NCI-H69 (cell line): ENCODE measurements at places on chromosomes 12 and 14.

DNA sequence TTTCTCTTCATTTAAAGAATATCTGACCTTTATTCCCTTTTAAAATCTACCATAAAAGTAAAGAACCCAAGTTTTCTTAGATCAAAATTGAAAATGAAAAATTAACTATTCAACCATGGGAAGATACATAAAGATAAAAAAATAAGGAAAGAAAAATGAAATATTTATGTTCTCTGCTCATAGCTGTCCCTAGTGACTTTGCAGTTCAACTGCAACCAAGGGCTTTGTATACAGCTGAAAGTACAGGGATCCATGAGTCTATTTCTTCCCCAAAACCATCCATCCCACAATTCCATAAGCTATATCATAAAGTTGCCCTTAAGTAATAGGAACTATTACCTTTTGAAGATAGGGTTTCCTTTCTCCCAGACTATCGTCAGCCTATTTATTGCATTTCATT, 113.1 kb downstream of the ITPR2 start:
- DNase-seq: no peak

GRCh38 chr12:64780132-64780530, 20.9 kb upstream of the GNS start:
- DNase-seq: no peak

GRCh38 chr12:120814903-120815429, 89.2 kb downstream of the SPPL3 start:
- DNase-seq: peak; percentile 70

DNA sequence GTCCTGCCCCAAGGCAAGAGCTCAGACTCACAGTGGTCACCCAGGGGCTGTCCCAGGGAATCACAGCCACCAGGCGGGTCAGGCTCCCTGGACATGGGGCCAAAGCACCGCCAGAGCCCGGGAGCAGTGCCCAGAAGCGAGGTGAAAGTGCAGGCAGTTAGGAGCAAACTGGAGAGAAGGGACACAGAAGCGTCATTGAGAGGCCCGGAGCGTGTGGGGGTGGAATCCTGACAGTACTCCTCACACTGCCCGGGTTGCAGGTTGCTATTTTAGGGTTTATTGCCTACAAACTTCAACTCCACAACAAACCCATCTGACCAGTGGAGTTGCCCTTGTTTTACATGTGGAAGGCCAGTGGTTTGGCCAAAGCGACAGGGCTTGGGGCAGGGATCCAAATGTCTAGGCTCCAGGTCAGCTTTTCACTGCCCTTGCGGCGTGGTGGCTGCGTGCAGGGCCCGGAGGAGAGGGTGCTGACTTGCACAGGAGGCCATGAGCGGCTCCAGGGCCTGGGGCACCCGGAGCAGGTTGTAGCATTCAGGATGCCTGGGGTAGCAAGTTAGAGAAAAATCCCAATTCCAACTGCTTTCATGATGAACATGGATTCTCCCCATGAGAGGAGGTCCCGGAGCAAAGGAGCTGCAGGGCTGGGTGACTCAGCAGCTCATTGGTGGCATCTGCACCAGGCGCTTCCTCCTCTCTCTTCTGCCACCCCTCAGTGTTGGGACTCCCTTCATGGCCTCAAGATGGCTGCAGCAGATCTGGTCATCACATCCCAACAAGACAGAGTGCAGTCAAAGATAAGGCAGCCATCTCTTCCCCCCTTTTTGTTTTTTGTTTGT, 112.3 kb upstream of the NCOR2 start:
- no peak for DNase-seq

- DNase-seq: no peak
Measured at GRCh38 chr14:28365510-28365909, 401.1 kb upstream of the FOXG1 start.

DNA sequence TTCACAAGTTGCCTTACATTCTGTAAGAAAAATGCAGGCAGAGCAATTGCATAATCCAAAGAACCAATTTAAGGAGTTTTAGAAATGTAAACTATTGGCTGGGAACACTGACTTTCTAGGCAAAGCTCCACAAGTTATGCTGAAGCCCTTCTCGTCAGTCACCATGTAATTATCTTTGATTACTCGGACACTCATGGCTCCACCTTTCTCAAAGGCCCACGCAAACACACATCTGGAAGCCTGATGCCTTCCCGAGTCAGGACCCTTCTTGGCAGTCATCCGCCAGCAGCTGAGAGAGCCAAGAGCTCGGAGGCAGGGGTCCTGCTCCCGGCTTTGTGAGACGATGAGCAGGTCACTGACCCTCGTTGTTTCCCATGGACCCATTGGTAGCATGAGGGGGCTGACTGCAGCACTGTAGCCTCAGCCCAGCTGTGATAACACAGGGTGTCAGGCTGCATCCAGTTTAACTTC, 202.2 kb downstream of the TMEM132D start:
- no peak for DNase-seq

DNA sequence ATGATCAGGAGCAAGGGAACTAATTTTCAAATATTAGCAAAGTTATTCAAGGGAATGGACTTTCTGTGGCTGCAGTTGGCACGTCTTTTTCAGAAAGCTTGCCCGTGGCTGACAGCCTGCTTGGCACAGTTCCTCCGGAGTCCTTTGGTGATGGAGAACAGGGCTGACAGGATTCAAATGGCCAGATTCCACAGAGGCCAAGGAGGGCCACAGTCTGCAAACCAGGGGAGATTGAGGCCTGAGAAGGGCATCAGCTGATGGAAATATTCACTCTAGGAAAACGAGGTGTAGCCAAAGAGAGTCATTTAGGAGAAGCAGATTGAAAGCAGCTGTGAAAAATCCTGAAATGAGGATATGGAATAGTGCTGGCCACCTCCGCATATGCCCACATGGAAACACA, 178.3 kb downstream of the EMP1 start:
- DNase-seq: no peak

- DNase-seq: peak; percentile 67
Measured at GRCh38 chr14:68607867-68608573, 184.8 kb downstream of the ZFP36L1 start.

- no peak for DNase-seq
Measured at GRCh38 chr12:12224240-12224940, 42.5 kb downstream of the LRP6 start.

DNA sequence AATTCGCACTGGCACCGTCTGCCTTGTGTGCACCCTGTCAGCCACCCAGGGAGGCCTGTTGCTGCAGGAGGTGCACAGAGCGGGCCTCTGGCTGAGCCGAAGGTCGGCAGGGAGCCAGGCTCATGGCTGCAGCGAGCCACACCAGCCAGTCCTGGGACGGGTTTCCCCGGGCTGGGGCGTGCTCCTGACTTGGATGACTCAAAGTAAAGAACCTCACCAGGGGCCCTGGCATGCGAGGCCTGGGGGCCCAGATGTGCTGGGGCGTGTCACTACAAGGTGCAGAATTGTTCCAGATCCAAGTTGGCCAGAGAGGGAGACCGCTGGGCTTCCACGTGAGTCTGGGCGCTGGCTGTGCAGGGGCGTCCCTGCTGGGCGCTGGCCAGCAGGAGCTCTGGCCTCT, 34.5 kb downstream of the FBRSL1 start:
- DNase-seq: no peak

DNA sequence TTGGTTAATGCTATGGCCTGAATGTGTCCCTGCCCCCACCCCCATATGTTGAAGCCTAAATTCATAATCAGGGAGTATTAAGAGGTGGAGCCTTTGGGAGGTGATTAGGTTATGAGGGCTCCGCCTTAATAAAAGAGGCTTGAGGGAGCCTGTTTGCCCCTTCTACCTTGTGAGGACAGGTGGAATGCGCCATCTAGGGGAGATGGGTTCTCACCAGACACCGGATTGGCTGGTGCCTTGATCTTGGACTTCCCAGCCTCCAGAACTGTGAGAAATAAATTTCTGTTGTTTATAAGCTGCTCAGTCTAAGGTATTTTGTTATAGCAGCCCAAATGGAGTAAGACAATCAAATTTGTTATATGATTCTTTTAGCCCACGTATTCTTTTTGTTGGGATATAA, 148.3 kb downstream of the PTCSC3 start:
- peak; percentile 63 for DNase-seq

DNA sequence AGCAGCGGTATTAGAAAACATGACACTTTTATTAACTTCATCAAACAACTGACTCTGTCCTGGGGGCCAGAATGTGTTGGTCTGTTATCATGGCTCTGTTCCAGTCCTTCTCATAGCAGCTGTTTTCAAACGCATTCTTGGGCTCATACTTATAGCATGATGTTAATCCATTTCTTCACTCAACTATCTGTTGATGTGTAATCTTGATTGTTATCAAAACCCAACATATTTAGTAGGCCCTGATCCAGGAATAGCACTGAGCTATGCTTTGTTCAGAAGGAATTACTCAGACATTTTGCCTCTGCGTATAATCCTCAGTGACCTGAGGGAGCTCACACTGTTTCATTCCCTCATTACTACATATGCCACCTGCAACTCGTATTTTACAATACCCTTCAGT, 315.9 kb downstream of the BMP4 start:
- no peak for DNase-seq

- DNase-seq: no peak
Measured at GRCh38 chr14:65304239-65304638, 108.3 kb upstream of the FUT8 start.

GRCh38 chr12:85244561-85244960, 35.5 kb upstream of the ALX1 start:
- DNase-seq: no peak

DNA sequence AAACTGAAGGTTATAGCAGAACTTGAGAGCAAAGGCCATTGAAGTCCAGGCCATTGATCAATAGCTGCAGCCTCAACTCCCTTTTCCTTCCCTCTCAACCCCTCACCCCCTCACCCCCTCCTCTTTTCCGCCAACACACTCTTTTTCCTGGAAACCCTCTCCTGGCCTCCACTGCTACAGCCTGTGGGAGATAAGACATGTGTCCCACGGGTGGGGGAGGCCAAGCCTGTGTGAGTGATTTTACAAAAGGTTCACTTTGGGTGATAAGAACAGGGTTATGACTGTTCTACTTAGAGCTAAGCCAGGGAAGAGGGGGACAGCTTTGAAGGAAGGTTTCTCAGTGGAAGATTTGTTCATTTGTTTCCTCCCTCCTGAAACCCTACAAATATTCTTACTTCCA, 9.2 kb upstream of the FGF23 start:
- DNase-seq: no peak

DNA sequence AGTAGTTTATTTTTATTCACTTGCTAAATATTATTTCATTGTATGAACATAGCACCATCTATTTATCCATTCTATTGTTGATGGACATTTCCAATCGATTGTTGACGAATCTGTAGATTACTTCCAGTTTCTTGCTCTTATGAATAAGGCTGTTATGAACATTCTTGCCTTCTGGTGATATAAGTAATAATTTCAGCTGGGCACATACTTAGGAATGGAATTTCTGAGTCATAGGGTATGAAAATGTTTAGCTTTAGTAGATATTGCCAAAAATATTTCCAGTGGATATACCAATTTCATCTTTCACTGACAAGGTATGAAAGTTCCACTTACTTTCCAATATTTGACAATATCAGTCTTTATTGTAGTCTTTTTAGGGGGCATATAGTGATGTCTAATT, 468.5 kb downstream of the ETNK1 start:
- DNase-seq: no peak

DNA sequence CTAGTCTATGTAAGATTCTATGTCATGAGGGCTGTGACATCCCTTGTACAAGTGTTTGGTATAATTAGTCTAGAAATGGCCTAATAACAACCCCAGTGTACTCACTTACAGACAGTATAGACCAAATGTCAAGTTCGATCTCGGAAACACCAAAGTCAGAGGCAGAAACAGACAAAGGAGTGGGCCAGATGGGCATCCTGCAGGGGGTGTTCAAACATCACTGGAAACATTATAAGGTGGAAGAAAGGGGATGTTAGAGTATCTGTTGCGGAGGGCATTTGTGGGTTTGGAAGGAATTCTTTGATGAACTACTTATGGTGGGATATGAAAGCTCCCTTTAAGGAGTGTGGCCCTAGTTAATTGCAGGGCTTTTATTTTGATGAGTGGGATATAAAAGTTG, 134.6 kb downstream of the ESR2 start:
- DNase-seq: peak; percentile 45

- DNase-seq: peak; percentile 99
Measured at GRCh38 chr12:54891717-54892478, 37.6 kb downstream of the MUCL1 start.

DNA sequence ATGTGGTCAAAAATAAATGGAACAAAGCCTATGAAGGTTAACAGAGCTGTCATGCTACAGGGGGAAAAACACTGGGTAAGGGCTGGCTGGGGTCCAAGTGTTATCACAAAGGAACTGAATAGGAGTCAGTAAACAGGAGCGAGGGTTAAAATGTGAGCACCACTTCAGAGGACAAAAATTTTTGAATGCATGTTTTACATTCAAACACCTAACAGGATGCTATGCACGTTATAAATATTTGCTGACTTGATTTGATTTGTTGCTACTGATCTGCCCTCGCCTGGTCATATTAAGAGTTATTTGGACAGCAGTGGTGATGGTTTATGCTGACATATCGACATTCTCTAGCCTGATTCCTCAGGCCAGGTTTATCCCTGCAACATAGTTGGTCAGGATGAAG, 7.4 kb upstream of the KTN1 start:
- peak; percentile 73 for DNase-seq

- DNase-seq: no peak
Measured at GRCh38 chr12:72141381-72141780, 130.8 kb upstream of the TRHDE start.

DNA sequence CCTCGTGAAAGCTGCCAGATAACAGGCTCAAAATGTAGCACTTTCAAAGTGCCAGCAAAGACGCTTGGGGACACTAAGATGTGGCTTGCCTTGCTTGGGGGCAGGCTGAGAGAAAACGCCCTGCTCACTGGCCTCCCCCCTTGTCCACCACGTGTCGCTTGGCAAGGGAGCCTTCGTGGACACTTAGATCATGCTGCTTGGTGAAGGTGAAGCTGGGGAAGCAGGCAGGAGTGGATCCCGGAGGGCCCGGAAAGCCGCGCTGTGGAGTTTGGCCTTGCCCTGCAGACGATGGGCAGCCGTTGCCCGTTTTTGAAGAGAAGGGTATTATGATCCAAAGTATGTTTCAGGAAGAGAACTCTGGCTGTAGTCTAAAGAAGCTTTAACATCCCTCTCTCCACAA, 53.4 kb upstream of the BDKRB2 start:
- DNase-seq: no peak

GRCh38 chr12:124681779-124682391, 114.5 kb upstream of the NCOR2 start:
- no peak for DNase-seq

GRCh38 chr12:81626406-81626805, 132.7 kb downstream of the PPFIA2 start:
- peak; percentile 59 for DNase-seq

- peak; percentile 91 for DNase-seq
Measured at GRCh38 chr12:41699658-41700057, 445.0 kb downstream of the GXYLT1 start.

DNA sequence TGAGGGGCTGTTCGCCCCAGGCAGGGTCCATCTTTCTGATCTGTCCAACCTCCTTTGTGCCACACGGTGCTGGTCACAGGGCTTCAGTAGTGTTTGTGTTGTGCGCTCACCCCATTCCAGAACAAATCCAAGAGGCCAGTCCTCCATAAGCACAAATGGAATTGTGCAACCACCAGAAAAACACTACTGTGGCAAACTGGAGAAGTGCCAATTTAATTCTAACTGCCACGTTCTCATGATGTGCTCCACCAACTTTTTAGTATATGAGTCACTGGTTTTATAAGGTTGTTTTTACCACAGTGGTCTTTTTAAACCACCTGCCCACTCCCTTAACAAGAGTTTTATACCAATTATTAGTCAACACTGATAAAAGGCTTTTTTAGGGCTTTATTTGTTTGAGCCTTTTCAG, 380.2 kb downstream of the NAV3 start:
- peak; percentile 82 for DNase-seq

GRCh38 chr14:100045642-100046344, 19.4 kb upstream of the EVL start:
- no peak for DNase-seq
